OCI-M1 (cell line): ENCODE measurements at places on chromosomes 2 and 18.

- DNase-seq, result no peak
Measured at GRCh38 chr2:11930211-11930761, 183.9 kb downstream of the LPIN1 start.

DNA sequence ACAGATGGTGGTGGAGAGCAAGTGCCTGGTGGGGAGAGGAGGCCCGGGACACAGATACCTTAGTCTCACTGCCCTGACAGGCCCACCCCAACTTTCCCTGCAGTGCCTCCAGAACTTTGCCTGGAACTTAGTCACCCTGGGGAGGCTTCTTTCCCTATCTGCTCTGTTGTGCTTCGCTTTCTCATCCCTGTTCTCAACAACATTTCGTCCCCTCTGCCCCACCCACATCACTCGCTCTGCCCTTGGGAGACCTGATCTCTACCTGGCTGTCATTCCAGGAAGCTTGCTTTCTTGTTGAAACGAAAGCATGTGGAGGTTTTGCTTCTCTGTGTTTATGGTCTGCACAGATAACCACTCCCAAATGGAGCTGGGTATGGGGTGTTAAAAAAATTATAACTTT is 93.8 kb downstream of the PRKCE start:
- no peak for DNase-seq

DNA sequence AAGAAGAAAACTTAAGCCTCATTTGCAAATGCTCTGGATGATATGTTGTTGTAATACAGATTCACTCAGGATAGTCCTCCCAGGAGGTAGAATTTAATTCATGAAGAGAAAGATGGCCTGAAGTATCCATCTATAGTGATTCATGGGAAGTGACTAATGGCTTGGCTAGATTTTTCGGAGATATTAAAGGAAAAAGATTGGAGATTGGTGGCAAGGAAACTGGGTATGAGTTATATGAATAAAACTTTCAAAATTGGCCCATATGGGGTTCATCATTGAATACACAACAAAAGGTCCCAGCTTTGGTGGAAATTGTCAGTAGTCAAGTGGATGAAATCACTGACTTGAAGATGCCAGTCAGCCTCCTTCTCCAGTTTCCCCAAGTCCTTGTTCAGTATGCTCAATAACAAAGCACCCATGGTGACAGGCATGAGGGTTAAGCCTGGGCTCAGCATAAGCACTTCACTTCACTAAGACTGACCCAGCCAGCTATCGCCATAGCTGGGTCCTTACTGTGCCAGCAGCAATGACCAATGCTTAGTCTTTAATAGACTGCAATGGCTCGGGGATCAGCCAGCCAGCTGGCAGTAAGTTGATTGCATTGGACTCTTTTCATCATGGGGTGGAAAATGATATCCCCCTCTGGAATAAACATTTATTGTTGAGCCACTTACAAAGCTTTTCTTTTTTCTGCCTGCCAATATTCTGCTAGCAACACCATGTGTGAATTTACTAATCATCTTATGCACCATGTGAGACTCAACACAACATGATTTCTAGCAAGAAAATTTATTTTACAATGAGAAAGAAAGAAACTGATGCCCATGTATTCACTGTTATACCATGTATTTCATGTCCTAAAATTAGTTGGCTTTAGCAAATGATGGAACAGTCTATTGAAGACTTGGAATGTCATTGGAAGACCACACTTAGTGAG is 176.6 kb upstream of the TACR1 start:
- DNase-seq, result no peak

- no peak for DNase-seq
Measured at GRCh38 chr2:197647961-197648690, 27.3 kb downstream of the RFTN2 start.

DNA sequence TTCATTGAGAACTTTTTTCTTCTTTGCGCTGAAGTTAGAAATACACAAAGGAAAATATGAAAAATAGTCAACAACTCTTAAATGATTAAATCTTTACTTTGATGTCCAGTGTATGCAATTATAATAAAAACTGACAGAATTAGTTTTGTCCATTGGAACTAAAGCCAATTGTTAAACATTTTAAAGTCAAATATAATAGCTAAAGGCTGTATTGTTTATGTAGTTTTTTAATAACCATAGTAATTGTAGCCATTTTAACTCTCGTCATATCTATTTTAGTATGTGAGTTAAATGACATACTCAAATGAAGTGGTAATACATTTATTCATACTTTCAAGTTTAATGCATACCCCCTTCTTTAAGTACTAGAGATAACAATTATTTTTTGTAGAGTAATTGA is 4.7 kb upstream of the COBLL1 start:
- no peak for DNase-seq

- DNase-seq, result no peak
Measured at GRCh38 chr2:233481368-233482142, 85.0 kb downstream of the USP40 start.

DNA sequence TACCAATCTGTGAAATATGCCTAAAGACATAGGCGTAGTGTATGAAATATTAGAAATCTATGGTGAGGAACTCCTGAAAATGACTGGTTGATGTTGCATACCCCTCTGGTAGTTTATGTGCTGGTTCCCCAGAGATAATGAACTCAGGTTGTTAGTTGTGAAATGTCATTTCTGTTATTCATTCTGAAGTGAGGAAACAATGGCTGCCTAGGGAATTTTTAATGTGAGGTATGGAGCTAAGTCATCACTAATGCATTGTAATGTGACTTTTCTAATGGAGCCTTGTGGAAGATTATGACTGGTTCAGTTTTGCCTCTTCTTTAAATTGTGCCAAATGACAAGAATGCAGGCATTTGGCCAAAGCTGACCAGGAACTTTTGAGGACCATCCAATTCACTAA is 61.6 kb upstream of the RAB27B start:
- no peak for DNase-seq

DNA sequence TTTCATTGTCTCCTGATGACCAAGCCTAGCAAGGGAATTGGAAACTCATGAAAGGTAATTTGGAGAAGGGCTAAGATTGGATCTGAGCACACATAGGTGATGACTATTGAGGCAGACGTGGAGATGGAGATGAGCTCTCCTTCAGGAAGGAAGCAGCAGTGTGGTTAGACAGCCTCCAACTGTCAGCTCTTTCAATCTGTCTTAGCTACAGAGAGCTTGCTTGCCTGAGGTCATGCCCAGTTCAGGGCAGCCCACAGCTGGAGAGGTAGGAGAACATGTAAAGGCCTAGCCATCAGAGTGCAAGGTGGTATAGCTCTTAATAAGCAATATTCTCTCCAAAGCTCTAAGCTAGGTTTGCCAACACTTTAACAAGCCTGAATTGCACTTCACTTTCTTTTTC is 79.2 kb downstream of the THSD7B start:
- DNase-seq, result no peak

- no peak for DNase-seq
Measured at GRCh38 chr2:85394261-85394681, 15.9 kb downstream of the CAPG start.

GRCh38 chr2:51265539-51265938 is 233.6 kb upstream of the NRXN1 start:
- no peak for DNase-seq

GRCh38 chr2:240795916-240796510 is 24.0 kb downstream of the KIF1A start:
- no peak for DNase-seq

DNA sequence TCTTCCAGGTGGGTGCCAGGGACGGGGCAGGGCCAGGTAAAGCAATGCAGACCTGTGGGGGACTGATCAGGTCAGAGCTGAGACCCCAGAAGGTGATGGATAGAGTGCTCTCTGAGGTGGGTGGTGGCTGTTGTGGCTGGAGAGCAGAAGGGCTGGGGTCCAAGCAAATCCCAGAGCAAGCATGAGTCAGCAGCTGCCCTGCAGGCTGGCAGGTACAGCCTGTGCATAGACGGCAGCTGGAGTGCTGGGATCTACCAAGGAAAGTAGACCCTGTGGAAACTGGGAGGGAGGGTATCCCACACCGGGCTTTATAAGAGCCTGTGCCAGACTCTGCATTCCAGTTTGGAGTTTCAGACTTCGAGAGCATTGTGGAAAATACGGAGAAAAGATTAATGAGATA is 663 bp downstream of the TRIM54 start:
- no peak for DNase-seq

DNA sequence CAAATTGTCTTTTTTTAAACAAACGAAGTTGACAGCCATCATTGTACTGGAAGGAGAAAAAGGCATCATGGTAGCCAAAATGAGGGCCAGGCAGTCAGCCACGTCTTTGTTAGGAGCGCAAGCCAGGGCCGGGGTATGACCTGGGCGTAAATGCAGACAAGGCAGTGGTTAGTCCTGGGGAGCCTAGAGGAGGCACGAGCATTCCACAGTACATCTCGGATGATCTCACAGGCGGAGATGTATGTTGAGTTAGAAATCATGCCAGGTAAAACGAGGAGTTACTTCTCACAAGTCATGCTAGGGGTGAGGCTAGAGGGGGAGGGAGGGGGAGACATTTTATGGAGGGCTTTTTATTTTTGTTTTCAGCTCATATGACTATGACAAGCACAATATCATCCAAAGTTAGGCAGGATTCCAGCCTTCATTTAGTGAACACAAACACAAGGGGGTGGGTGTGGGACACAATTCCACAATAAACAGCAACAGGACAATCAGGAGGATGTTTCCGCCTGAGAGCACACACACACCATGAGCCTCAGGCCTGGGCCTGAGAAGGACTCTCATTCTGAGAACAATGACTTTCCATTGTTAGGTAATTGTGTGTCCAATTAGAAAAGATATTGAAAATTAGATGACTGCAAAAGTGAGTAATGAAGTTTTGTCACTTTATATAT is 64.4 kb upstream of the PGAP1 start:
- DNase-seq, result no peak

DNA sequence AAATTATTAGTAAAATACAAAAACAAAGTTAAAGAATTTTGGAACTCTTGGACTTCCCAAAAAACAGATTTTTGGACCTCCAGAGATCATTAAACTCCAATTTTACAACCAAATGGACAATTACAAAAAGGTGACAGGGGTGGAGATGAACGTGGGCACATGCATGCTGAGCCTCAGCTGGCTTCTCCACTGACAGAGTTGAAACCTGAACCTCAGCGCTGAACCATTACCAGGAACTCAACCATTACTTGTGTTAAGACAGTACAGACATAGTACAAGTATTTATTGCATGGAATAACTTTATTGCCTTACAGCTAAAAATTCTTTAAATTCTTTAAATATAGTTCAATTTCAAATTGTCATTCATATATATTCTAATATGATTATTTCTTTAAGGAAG is 33.0 kb upstream of the KIDINS220 start:
- no peak for DNase-seq
